ENCODE measurements at places on chromosomes 6 and 20. TPM values are rescaled to one million over a fixed set of nuclear protein-coding genes. Genes with fewer than 3 reads are reported as not detected.

The MYB gene
- polyA plus RNA-seq, result 4.4 TPM

The C6orf163 gene
- polyA plus RNA-seq, result 3.5 TPM

The GNMT gene
- polyA plus RNA-seq, result 0.64 TPM

The IFT52 gene
- 77.4 TPM for polyA plus RNA-seq

The OR12D3 gene
- not detected for polyA plus RNA-seq

The TCF15 gene
- polyA plus RNA-seq, result 1.5 TPM

The TRIM31 gene
- not detected for polyA plus RNA-seq

The ZC2HC1B gene
- not detected for polyA plus RNA-seq

DNA sequence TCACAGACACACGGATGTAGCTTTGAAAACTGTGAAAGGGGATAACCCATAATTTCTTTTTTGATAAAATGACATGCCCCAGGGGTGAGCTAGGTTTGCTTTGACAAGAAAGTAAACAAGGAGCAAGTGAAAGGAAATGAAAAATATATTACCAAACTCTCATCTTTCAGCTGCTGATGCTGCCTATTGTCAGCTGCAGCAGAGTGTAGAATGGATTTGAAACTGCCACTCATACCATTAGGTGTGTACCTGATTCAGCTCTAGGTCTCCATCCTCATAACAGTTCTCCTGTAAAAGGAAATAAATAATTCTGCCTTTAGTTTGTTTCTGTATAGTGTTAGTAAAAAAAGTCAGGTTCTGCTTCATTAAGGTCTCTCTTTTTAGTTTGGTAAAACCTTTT is 415.1 kb upstream of the MARCKS start:
- no peak for DNase-seq

DNA sequence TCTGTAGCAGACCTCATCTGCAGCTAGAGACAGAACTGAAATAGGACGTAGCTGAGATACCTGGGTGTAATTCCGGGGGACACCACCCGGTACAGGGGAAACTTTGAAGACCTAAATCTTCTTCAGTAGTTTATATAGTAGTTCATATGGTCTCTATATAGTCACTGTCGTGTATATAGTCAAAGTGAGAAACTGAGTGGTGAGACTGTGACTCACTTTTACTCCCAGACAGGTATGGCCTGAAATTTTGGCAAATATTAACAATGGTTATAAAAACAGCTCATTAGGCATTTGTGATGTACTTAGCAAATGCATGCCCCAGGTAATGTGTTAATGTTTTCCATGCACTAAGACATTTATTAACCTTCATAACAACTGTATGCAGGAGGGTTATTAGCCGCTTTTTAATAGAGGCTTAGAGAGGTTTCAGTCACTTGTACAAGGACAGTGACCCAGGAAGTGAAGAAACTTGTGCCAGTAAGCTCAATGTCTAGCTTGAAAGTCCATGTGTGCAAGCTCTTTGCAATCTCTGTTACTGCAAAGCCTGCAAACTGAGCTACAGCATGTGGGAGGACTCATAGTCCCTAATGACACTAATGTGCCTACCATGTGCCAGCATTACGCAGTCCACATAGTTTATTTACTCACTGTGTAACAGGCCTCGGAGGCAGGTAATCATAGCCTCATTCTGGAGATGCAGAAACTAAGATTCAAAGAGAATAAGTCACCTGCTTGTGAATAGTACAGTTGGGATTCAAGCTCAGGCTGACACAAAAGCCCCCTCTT is 165.4 kb upstream of the CHD6 start:
- DNase-seq, result no peak

GRCh38 chr20:46400828-46401477 is 5.5 kb downstream of the ELMO2 start:
- DNase-seq, result no peak

DNA sequence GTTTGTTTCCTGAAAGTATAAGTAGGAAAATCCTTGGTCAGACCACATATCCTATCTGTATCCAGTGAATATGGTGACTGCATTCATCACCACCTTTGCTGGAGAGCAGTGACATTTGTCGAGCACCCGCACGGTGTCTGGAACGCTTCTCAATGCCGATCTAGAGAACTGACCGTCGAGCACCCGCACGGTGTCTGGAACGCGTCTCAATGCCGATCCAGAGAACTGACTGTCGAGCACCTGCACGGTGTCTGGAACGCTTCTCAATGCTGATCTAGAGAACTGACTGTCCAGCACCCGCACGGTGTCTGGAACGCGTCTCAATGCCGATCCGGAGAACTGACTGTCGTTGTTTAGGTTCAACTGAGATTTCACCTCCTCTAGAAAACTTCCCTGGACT is 67.8 kb downstream of the HUS1B start:
- DNase-seq, result no peak

DNA sequence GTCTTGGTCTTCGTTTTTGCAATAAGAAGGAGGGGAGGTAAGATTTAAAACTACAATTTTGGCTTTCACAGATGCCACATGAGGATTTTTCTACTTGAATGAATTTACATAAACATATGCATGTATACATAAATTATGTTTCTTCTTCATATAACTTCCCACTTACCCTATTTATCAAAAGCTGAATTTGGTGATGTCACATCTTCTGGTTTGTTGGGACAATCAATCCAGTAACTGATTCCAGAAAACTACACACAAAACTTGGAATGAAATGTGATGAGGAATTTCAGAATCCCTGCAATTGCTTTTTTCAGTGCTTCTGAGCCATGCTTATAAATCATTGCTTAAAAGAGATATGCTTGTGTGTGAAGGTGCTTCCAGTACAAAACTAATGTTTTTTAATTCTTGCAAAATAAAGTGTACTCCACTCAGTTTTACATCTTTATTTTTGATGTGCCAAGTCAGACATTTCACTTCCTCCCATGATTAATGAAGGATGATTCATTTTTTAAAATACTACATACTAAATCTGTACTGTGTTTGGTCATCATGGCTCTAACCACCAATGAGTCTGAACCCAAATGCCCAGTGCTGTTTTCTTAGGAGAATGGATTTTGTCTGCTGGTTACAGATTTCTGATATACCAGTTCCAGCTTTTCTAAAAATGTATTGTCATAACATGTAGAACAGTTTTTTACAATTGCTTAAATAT is 32.1 kb upstream of the RIN2 start:
- no peak for DNase-seq

- no peak for DNase-seq
These were observed 214.5 kb upstream of the SASH1 start for GRCh38 chr6:148128014-148128730.

- DNase-seq, result no peak
These were observed 545.6 kb downstream of the PKHD1 start for GRCh38 chr6:51541847-51542246.

- no peak for DNase-seq
These were observed 18.2 kb downstream of the NEDD9 start for GRCh38 chr6:11214084-11214833.

GRCh38 chr6:3938715-3939367 is 89.7 kb downstream of the FAM50B start:
- DNase-seq, result no peak

- DNase-seq, result no peak
These were observed 89.0 kb downstream of the TOX2 start for GRCh38 chr20:44003609-44004008.

DNA sequence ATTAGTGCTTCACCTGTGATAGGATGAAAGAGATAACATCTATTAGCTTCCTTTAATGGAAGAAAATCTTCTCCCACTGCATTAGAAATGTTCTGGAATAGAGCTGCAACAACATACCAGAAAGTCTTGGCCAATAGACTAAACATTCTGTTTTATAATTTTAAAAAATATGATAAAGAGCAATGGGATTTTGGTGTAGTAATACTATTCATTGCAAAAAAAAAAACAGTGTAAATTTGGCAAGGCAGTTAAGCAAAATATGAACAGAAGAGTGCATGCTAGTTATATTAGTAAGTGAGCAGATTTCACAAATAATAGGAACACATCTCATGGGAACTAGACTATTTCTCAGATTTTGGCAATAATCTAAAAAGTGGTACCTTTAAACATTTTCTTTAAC is 43.3 kb downstream of the SOX4 start:
- no peak for DNase-seq

GRCh38 chr6:14876778-14877613 is 368.9 kb upstream of the JARID2 start:
- no peak for DNase-seq

DNA sequence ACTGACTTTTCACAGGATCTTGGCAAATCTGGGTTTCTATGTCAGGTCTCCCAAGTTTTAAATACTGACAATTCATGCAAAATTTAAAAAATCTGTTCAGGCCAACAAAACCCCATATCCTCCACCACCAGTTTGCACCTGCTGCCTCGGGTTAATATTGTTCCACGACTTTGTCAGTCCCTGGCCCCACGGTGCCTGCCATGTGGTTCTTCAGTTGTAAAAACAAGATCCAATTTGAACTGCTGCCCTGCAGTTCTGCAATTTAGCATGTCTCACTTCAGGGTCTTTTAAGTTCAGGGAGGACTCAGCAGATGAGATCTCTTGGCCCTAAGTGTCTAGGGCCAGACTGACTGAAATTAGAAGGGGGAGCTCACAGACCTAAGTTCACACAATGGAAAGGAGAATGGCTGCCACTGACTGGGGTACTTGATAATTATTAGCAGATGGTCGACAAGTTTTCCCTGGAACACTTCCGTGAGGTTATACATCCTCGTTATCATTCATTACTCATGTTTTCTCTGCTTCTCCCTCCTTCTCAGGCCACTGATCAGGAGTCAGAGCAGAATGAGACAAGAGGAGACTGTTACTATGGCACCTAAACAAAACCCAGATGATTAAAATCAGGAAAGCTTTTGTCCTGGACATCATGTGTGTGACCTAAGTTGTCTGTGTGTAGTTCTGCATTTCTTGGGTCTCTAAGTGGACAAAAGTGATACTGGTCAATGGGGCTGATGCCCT is 223.6 kb downstream of the KIF16B start:
- no peak for DNase-seq

GRCh38 chr6:72651174-72651573 is 29.3 kb downstream of the KCNQ5 start:
- DNase-seq, result no peak
